ENCODE measurements at places on chromosomes 13 and 19. TPM values are rescaled to one million over a fixed set of nuclear protein-coding genes. Genes with fewer than 3 reads are reported as not detected.

DNA sequence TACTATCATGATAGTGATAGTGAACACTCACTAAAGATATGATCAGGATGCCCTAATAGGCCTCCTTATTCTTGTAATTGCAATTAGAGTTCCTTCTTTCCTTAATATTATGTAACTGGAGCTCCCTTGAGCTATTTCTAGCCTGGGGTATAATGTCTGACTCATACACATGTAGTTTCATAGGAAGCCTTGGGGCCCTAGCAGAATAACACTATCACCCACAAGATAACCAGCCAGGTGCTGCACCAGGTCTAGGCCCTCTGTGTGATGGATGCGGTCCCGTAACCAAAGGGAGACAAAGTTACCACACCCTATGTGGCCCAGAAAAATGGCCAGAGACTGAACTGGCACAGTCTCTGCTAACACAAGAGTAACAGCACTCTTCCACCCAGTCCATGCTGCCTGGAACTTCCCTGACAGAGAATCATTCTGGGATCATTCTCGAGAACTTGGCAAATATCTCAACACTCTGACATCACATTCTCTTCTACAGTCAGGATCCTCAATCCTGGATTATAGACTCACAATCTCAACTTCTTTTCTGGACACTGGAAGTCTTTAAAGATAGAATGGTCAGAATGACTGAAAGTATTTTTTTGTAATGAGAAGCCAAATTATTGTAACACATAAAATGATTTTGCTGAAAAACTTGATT is 32.6 kb upstream of the IGFL4 start:
- DNase-seq: no peak

- no peak for DNase-seq
These were observed 156.4 kb downstream of the COL4A1 start for GRCh38 chr13:110150384-110151101.

- no peak for DNase-seq
These were observed 254.6 kb downstream of the SPRY2 start for GRCh38 chr13:80086304-80086721.

- no peak for DNase-seq
These were observed 16.9 kb downstream of the ZNF331 start for GRCh38 chr19:53554804-53555203.

Gene VAV1
- polyA plus RNA-seq: 23.9 TPM

All from CD4-positive, alpha-beta memory T cell (primary cell).